ENCODE measurements at places on chromosomes 1 and 21. TPM values are rescaled to one million over a fixed set of nuclear protein-coding genes. Genes with fewer than 3 reads are reported as not detected.

The HSD3B1 gene
- total RNA-seq: not detected

The C1orf35 gene
- total RNA-seq: 7.6 TPM

The FAM43B gene
- total RNA-seq: under 0.01 TPM

The TRAF5 gene
- total RNA-seq: 12.1 TPM

The TEX35 gene
- total RNA-seq: not detected

The SLC44A3 gene
- total RNA-seq: 9.7 TPM

The GNAI3 gene
- 10.3 TPM for total RNA-seq

The THEM5 gene
- total RNA-seq: not detected

The TGFB2 gene
- total RNA-seq: 13.9 TPM

The FCRLA gene
- total RNA-seq: 0.17 TPM

GRCh38 chr21:17802572-17802971, 16.6 kb downstream of the C21orf91 start:
- no peaks in the 10 kb centered on the region for H3K27me3 ChIP-seq
- H3K4me3 ChIP-seq: no peak overlapping the region
- no peak overlapping the region for H3K27ac ChIP-seq
- H3K36me3 ChIP-seq: no peaks in the 10 kb centered on the region

DNA sequence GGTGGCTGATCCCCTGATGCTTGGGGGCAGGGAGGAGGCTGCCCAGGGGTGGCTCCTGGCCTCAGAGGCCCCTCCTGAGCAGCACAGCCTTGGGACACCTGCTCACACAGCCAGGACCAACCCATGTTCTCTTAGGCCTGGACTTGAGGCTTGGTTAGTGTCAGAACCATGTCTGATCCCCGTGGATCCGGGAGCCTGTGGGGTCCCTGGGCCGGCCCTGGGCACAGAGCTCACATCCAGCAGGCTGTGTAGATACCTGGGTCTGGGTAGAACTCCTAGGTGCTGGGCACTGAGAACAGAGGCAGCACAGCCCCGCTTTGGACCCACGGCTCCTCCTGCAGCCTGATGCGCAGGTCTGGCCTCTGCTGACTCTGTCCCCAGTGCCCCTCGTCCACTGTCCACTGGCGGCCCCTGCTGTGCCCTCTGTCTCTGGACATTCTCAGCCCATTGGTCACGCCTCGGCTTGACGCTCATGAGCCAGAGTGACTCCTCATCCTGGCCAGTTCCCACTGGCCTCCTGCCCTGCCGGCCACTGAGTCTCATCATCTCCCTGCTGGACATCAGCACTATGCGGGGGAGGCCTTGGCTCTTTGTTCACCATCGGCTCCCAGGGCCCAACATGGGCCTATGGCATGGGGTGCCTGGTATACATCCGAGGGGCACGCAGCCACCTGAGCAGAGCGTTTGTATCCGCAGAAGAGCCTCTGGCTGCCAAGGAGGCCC, 70.2 kb downstream of the TRIM11 start:
- no peaks in the 10 kb centered on the region for H3K36me3 ChIP-seq
- H3K4me3 ChIP-seq: no peak overlapping the region
- H3K4me1 ChIP-seq: no peaks in the 10 kb centered on the region
- no peaks in the 10 kb centered on the region for H3K27me3 ChIP-seq
- DNase-seq: no peak

GRCh38 chr1:227763246-227764018, 28.2 kb downstream of the SNAP47 start:
- DNase-seq: no peak
- H3K27me3 ChIP-seq: no peaks in the 10 kb centered on the region
- H3K27ac ChIP-seq: no peak overlapping the region
- peaks cover 13% of the 10 kb centered on the region for H3K36me3 ChIP-seq

- no peaks in the 10 kb centered on the region for H3K4me1 ChIP-seq
- H3K36me3 ChIP-seq: no peaks in the 10 kb centered on the region
- no peak overlapping the region for H3K27ac ChIP-seq
- no peak for DNase-seq
- H3K4me3 ChIP-seq: no peak overlapping the region
Measured at GRCh38 chr1:25117233-25117823, 115.0 kb downstream of the SYF2 start.

GRCh38 chr1:64473367-64473766, 3.4 kb downstream of the CACHD1 start:
- no peaks in the 10 kb centered on the region for H3K27me3 ChIP-seq
- no peaks in the 10 kb centered on the region for H3K36me3 ChIP-seq
- DNase-seq: no peak
- H3K4me3 ChIP-seq: no peak overlapping the region
- H3K27ac ChIP-seq: no peak overlapping the region

DNA sequence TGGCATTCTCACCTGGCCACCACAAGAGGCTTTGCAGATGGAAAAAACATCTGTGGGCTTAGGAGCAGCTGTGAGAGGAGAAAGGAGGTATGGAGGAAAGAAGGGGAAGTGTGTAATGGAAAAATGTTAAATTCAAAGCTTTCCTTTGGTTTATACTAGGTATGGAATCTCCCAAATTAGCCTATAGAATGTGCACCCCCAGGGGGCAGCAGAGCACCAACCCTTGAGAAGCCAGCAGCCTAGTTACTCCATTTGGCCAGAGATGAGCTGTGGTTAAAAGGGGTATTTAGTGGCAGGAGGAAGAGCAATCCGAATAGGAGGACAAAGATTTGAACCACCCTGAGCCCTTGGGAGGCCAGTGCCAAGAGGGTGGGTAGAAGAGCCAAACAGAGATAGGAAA, 97.5 kb upstream of the CTTNBP2NL start:
- no peak overlapping the region for H3K4me3 ChIP-seq
- H3K27ac ChIP-seq: no peak overlapping the region
- no peaks in the 10 kb centered on the region for H3K36me3 ChIP-seq
- no peaks in the 10 kb centered on the region for H3K27me3 ChIP-seq
- no peaks in the 10 kb centered on the region for H3K4me1 ChIP-seq

DNA sequence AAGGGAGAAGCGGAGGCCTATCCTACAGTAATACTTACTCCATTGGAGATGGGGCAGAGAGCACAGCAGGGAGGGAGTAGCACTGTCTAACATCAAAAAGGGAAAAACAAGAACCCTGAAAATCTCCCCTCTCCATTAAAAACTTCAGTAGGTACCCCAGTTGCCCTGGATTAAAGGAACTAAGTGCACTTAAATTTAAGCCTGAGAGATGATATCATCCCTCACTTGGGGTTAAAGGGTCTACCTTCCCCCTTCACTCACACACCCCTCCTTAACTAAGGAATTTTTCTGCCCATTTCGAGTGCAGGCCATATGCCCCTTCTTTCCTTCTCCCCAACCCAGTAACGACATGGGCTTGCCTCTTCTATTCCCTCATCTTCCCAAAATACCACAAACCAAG, 3.7 kb upstream of the MTMR11 start:
- H3K27ac ChIP-seq: no peak overlapping the region
- H3K4me3 ChIP-seq: no peak overlapping the region
- DNase-seq: no peak
- peaks cover 14% of the 10 kb centered on the region for H3K4me1 ChIP-seq
- H3K36me3 ChIP-seq: peaks cover 3% of the 10 kb centered on the region

- no peaks in the 10 kb centered on the region for H3K4me1 ChIP-seq
- H3K27me3 ChIP-seq: peaks cover 22% of the 10 kb centered on the region
- DNase-seq: peak; percentile 14
- no peak overlapping the region for H3K27ac ChIP-seq
- no peaks in the 10 kb centered on the region for H3K36me3 ChIP-seq
- no peak overlapping the region for H3K4me3 ChIP-seq
Measured at GRCh38 chr1:24551960-24552571, 3.8 kb upstream of the NCMAP start.

- DNase-seq: no peak
- no peaks in the 10 kb centered on the region for H3K27me3 ChIP-seq
- H3K36me3 ChIP-seq: no peaks in the 10 kb centered on the region
- no peak overlapping the region for H3K4me3 ChIP-seq
- H3K4me1 ChIP-seq: no peaks in the 10 kb centered on the region
Measured at GRCh38 chr1:206873603-206874188, 8.3 kb downstream of the IL20 start.

DNA sequence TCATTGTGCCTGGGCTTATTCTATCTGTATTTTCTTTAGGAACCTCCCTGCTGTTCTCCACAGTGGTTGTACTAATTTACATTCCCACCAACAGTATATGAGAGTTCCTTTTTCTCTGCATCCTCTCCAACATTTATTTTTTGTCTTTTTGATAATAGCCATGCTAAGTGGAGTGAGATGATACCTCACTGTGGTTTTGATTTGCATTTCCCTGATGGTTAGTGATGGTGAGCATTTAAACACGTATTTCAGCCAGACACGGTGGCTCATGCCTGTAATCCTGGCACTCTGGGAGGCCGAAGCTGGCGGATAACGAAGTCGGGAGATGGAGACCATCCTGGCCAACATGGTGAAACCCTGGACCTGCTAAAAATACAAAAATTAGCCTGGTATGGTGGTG, 57.9 kb downstream of the SLAMF6 start:
- no peak overlapping the region for H3K4me3 ChIP-seq
- no peaks in the 10 kb centered on the region for H3K36me3 ChIP-seq
- no peak for DNase-seq

DNA sequence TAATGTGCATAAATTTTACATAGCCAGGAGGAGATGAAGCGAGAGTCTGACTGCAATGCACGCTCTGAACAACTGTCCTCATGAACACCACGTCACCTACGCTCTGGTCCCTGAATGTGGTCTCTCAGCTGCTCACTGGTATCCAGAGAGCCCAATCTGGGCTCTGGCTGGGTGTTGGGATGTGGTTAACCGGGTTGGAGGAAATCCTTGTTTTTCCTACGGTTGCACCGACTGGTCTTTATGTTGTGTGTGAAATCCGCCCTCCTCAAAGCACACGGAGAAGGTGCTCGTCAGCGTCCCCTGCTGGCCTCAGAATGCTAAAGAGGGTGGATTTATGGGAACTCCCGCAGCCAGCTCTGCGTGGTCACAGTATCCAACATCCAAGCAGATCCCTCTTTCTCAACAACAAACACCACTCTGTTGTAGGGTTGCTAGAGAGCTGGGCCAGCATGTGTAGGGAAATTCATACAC, 51.8 kb upstream of the FAM89A start:
- no peak for DNase-seq
- no peaks in the 10 kb centered on the region for H3K27me3 ChIP-seq
- H3K4me1 ChIP-seq: no peaks in the 10 kb centered on the region
- H3K27ac ChIP-seq: no peak overlapping the region
- H3K4me3 ChIP-seq: no peak overlapping the region

GRCh38 chr1:32199717-32200072, 700 bp upstream of the CCDC28B start:
- peaks cover 18% of the 10 kb centered on the region for H3K4me1 ChIP-seq
- DNase-seq: no peak
- H3K27ac ChIP-seq: peak overlapping the region; percentile 99
- peak overlapping the region; percentile 66 for H3K4me3 ChIP-seq
- H3K27me3 ChIP-seq: no peaks in the 10 kb centered on the region

DNA sequence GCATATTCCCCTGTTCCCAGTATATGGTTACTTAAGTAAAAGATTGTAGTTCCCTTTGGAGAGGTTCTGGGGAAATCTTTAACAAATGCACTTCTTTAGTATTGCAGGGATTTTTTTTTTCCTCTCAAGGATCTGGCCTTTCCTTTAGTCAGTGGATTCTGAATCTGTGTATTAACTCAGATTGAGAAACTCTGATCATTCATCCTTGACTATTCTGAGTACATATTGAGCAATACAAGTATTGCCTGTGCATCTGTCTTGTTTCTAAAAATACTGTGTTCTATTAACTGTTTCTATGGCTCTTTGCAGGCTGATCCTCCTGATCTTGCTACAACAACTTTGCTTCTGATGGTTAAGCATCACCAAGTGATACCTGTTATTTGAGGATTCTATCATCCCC, 67.8 kb upstream of the FGGY start:
- no peak overlapping the region for H3K27ac ChIP-seq
- H3K27me3 ChIP-seq: no peaks in the 10 kb centered on the region
- no peak overlapping the region for H3K4me3 ChIP-seq
- no peak for DNase-seq
- H3K4me1 ChIP-seq: no peaks in the 10 kb centered on the region

DNA sequence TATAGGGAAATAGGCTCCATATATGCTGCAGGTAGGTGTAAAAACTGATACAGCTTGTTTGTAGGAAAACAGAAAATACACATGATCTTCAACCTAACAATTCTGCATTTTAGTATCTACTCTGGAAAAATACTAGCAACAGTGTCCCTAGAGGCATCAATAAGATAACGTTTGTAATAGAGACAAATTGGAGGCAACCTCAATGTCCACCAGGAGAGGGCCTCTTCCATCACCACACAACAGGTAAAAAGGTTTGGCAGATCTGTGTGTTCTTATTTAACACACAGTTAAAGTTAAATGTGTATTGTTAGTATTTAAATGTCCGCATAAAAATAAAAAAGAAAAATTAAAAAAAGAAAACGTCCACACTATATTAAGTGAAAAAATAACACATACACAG, 5.4 kb downstream of the EIF2D start:
- H3K4me3 ChIP-seq: no peak overlapping the region
- H3K4me1 ChIP-seq: peaks cover 2% of the 10 kb centered on the region
- no peaks in the 10 kb centered on the region for H3K27me3 ChIP-seq
- H3K27ac ChIP-seq: no peak overlapping the region
- DNase-seq: peak; percentile 32
- peaks cover 10% of the 10 kb centered on the region for H3K36me3 ChIP-seq

DNA sequence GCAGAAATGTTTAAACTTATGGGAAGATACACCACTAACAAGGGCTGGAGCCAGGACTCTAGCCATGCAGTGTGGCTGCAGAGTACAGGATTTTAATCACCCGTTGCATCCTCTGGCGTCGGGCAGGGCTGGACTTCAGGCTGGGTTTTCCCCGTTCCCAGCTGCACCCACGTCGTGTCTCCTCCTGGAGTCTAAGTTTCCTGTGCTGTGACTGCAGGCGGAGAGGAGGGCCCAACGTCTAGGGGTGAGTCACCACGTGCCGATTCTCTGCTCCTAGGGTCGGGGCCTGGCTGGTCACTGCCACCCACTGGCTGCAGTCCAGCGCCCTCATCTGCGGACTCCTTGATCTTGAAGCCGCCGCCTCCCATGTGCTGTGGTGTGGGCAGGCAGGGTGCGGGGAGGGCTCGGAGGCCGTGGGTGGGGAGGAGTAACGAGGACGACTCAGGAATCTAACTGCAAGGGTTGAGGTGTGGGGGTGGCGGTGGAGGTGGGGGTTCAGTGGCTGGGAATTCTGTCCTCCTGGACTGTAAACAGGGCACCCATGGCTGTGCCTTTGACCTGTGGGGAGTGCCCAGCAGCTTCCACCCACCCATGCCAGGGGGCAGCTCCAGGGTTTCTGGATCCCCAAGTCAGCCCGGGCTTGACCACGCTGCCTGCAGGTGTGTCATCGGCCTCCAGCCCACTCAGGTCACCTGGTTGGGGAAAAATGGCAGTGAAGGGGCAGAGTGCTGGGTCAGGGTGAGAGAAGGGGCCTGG, 77.8 kb downstream of the ALPL start:
- no peaks in the 10 kb centered on the region for H3K36me3 ChIP-seq
- peak; percentile 88 for DNase-seq
- no peak overlapping the region for H3K27ac ChIP-seq
- peaks cover 8% of the 10 kb centered on the region for H3K27me3 ChIP-seq
- peaks cover 4% of the 10 kb centered on the region for H3K4me1 ChIP-seq

GRCh38 chr1:182588500-182589396, at the start of gene RNASEL:
TSS of gene RNASEL (minus strand) at chr1:182589256. CDS start at chr1:182586806, 2,450 bp downstream.
- H3K4me3 ChIP-seq: peak within 1 kb of the TSS; percentile 98
- H3K36me3 ChIP-seq: no peaks in the 10 kb centered on the region
- H3K27ac ChIP-seq: peak within 1 kb of the TSS; percentile 86
- H3K27me3 ChIP-seq: no peaks in the 10 kb centered on the region
- DNase-seq: peak; percentile 75

GRCh38 chr1:220552672-220553260, 24.8 kb downstream of the MARK1 start:
- H3K4me1 ChIP-seq: no peaks in the 10 kb centered on the region
- DNase-seq: peak; percentile 4
- no peaks in the 10 kb centered on the region for H3K27me3 ChIP-seq
- H3K36me3 ChIP-seq: no peaks in the 10 kb centered on the region
- no peak overlapping the region for H3K4me3 ChIP-seq

- no peaks in the 10 kb centered on the region for H3K36me3 ChIP-seq
- peaks cover 3% of the 10 kb centered on the region for H3K4me1 ChIP-seq
- H3K4me3 ChIP-seq: no peak overlapping the region
Measured at GRCh38 chr21:27480841-27481261, 514.0 kb upstream of the ADAMTS5 start.
